Activated CD4-positive, alpha-beta T cell treated with anti-CD3 and anti-CD28 coated beads for 36 hours (primary cell): ENCODE measurements at places on chromosomes 6 and 20. TPM values are rescaled to one million over a fixed set of nuclear protein-coding genes. Genes with fewer than 3 reads are reported as not detected.

- H3K36me3 ChIP-seq = no peaks in the 10 kb centered on the region
- no peak for DNase-seq
- H3K4me1 ChIP-seq = no peaks in the 10 kb centered on the region
- H3K4me3 ChIP-seq = no peak overlapping the region
- no peak overlapping the region for H3K27ac ChIP-seq
Measured at GRCh38 chr6:123380257-123380656, 256.5 kb downstream of the TRDN start.

SYCP2L gene
- not detected for total RNA-seq

SIRPD gene
- not detected for total RNA-seq

DNA sequence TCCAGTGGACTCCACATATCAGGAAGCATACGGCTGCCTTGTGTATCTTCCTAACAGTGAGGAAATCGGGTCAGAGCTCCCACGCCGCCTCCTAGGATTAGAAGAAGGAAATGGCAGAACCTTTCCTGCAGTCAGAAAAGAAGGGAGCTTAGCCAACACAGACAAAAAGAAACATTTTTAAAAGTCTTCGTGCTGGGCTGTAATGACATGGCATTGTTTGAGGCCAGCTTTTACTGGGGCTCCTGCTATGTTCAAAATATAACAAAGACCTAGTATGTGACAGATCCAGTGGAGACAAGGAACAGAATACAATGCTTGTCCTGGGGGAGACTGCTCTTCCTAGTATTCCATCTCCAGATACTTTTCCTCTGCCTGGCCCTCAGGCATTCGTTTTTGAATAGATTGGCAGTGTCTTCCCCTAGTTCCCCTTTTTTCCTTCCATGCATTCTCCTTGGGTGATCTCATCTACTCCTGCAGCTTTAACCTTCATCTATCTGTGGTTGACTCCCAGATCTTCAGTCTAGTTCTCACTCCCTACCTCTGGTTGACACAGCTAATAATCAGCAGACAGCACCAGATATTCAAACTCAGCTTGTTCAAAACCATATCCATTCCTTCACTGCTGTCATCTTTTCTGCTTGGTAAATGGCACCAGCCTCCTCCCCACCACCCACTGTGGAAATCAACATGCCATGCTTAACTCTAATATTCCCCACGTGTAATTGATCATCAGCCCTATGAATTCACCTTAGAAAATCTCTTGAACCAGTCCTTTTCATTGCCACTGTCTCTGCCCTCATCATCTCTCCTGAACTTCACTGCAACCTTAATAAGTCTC, 94.5 kb upstream of the VSTM2L start:
- DNase-seq = no peak
- no peaks in the 10 kb centered on the region for H3K27me3 ChIP-seq
- H3K4me3 ChIP-seq = no peak overlapping the region
- no peaks in the 10 kb centered on the region for H3K4me1 ChIP-seq
- H3K36me3 ChIP-seq = peaks cover 27% of the 10 kb centered on the region

GRCh38 chr6:143882401-143882930, 18.2 kb downstream of the ZC2HC1B start:
- peaks cover 3% of the 10 kb centered on the region for H3K4me1 ChIP-seq
- H3K27me3 ChIP-seq = no peaks in the 10 kb centered on the region
- no peak for DNase-seq
- no peak overlapping the region for H3K4me3 ChIP-seq
- H3K27ac ChIP-seq = no peak overlapping the region
- H3K36me3 ChIP-seq = no peaks in the 10 kb centered on the region

DNA sequence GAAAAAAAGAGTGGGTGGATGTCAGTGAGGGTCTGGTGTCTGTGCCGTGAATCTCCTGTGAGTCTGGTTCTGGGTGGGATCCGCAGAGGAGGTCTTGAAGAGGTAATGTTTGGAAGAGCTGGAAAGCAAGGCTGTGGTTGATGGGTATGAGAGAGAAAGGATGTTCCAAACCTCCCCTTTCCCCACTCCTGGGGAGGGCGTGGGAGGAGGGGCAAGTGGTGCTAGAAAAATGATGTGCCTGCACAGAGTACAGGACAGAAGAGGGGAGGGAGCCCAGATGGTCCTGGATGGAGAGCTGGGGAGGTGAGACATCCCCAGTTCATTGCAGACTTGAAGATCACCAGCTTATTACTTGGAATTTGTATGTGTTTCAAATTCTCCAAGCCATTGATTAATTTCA, 3.1 kb downstream of the CNPY3 start:
- H3K27me3 ChIP-seq = no peaks in the 10 kb centered on the region
- peaks cover 45% of the 10 kb centered on the region for H3K36me3 ChIP-seq
- no peak for DNase-seq
- peak overlapping the region; percentile 76 for H3K27ac ChIP-seq

PLCB4 gene
- not detected for total RNA-seq

DNA sequence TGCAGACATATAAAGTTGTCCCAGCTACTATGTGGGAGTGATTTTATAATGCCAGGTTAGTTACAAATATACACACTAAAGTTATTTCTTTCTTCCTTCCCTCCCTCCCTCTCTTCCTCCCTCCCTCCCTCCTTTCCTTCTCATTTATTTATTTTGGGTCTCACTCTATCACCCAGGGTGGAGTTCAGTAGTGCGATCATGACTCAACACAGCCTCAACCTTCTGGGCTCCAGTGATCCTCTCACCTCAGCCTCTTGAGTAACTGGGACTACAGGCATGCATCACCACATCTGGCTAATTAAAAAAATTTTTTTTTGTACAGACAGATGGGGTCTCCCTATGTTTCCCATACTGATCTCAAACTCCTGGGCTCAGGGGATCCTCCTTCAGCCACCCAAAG, 59.2 kb downstream of the PHF20 start:
- peak; percentile 28 for DNase-seq
- no peaks in the 10 kb centered on the region for H3K27me3 ChIP-seq
- peaks cover 43% of the 10 kb centered on the region for H3K4me1 ChIP-seq

DNA sequence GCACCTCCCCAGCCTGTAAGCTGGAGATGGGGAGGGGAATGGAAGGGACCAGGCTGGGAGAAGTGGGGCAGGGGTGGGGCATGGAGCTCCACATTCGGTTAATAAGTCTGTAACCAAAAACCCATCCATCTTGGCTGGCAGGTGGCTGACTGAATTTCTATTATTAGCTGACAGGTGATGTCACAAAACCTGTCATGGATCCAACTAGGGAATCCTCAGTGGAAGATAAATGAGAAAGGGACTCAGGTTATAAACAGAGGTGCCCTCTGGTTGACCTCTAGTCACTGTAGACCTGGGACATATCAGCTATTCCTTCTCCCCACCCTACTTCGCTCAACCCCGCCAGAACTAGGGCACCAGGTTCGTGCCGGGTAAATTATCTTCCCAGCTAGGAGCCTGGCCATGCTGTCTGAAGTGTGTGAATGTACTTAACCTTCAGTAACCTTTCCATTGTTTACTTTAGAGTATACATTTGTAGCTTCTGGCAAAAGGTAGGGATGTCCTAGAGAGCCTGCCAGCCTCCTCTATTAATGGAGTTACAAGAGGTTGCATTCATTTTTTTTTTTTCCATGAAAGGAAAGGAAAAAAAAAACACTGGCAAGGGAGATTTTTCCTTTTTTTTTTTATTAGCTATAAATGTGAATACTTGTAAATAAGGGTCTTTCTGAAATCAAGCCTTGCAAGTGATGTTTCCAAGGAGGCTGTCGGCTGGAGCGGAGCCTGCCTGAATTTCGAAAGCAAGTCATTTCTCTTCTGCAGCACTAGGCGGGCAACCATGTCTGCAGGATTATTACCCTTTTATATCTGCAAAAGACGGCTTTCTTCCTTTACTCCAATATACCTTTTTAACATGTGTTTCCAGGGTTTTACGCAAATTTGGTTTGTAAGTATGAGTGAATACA, 135.9 kb downstream of the TMEM242 start:
- no peaks in the 10 kb centered on the region for H3K27me3 ChIP-seq
- no peak overlapping the region for H3K4me3 ChIP-seq
- peaks cover 11% of the 10 kb centered on the region for H3K4me1 ChIP-seq
- no peak overlapping the region for H3K27ac ChIP-seq

THBS2 gene
- not detected for total RNA-seq

MAN1A1 gene
- 15.3 TPM for total RNA-seq

- no peaks in the 10 kb centered on the region for H3K4me1 ChIP-seq
- H3K36me3 ChIP-seq = no peaks in the 10 kb centered on the region
- peaks cover 22% of the 10 kb centered on the region for H3K27me3 ChIP-seq
- H3K4me3 ChIP-seq = no peak overlapping the region
Measured at GRCh38 chr6:24228681-24229255, 102.8 kb downstream of the NRSN1 start.

SLC17A2 gene
- not detected for total RNA-seq

- peak overlapping the region; percentile 23 for H3K4me3 ChIP-seq
- no peak overlapping the region for H3K27ac ChIP-seq
- H3K27me3 ChIP-seq = no peaks in the 10 kb centered on the region
- no peaks in the 10 kb centered on the region for H3K36me3 ChIP-seq
- peaks cover 9% of the 10 kb centered on the region for H3K4me1 ChIP-seq
Measured at GRCh38 chr6:49978332-49979226, 9.2 kb upstream of the DEFB113 start.

ABHD16A gene
- 25.1 TPM for total RNA-seq

- DNase-seq = no peak
- peak overlapping the region; percentile 87 for H3K4me3 ChIP-seq
- peak overlapping the region; percentile 89 for H3K27ac ChIP-seq
- H3K36me3 ChIP-seq = peaks cover 59% of the 10 kb centered on the region
Measured at GRCh38 chr20:2653556-2654383, 1.3 kb downstream of the NOP56 start.

TMEM170B gene
- 1.3 TPM for total RNA-seq

- H3K27ac ChIP-seq = no peak overlapping the region
- DNase-seq = no peak
- no peak overlapping the region for H3K4me3 ChIP-seq
- H3K4me1 ChIP-seq = no peaks in the 10 kb centered on the region
Measured at GRCh38 chr6:121531658-121532169, 96.3 kb downstream of the GJA1 start.

GRCh38 chr20:1204576-1204975, 1.3 kb downstream of the C20orf202 start:
- H3K36me3 ChIP-seq = no peaks in the 10 kb centered on the region
- no peak for DNase-seq
- H3K27me3 ChIP-seq = no peaks in the 10 kb centered on the region
- H3K4me3 ChIP-seq = no peak overlapping the region
- H3K27ac ChIP-seq = no peak overlapping the region

DNA sequence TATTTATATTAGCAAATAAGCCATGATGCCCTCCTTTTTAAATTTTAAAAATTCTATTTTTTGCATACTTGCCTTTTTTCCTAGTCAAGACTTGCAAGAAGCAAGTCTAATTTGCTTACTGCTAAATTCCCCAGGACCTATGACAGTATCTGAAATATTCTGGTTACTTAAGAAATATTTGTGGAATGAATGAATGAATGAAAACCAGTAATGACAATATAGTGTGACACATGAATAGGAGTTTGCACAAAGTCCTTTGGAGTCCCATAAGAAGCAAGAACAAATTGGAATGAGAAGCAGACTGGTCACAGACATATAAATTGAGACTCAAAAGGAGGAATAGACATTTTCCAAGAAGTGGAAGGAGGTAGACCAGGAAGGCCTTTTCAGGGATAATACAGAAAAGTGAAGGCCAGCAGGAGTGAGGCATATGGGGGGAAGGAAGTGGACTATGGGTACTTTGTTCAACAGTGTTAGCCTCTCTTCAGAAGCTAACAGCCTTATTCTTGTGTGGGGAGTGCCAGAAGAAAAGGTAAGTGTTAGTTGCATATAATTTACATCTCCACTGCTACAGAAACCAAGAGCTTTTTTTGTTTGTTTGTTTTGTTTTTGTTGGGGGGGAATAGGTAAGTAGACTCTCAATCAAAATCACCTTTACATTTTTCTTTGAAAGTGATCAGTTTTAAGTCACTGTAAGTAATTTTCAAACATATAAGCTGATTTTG, 93.6 kb upstream of the FAM184A start:
- H3K4me3 ChIP-seq = no peak overlapping the region
- peaks cover 2% of the 10 kb centered on the region for H3K36me3 ChIP-seq
- peaks cover 3% of the 10 kb centered on the region for H3K27me3 ChIP-seq
- H3K27ac ChIP-seq = no peak overlapping the region

- H3K4me3 ChIP-seq = no peak overlapping the region
- H3K27me3 ChIP-seq = peaks cover 8% of the 10 kb centered on the region
- H3K4me1 ChIP-seq = no peaks in the 10 kb centered on the region
- no peaks in the 10 kb centered on the region for H3K36me3 ChIP-seq
Measured at GRCh38 chr6:91142154-91142553, 555.3 kb upstream of the MAP3K7 start.

RAE1 gene
- total RNA-seq = 42.7 TPM

GRCh38 chr20:2883726-2884637, 10.7 kb downstream of the PTPRA start:
- peaks cover 60% of the 10 kb centered on the region for H3K4me1 ChIP-seq
- peak overlapping the region; percentile 8 for H3K27ac ChIP-seq
- no peaks in the 10 kb centered on the region for H3K27me3 ChIP-seq
- no peak overlapping the region for H3K4me3 ChIP-seq

GRCh38 chr6:9647599-9647998, 767.3 kb downstream of the TFAP2A start:
- no peak for DNase-seq
- no peaks in the 10 kb centered on the region for H3K4me1 ChIP-seq
- no peaks in the 10 kb centered on the region for H3K36me3 ChIP-seq
- H3K27me3 ChIP-seq = no peaks in the 10 kb centered on the region
- H3K27ac ChIP-seq = no peak overlapping the region
- H3K4me3 ChIP-seq = no peak overlapping the region

HLA-DRA gene
- 4.3 TPM for total RNA-seq
